ENCODE measurements at places on chromosomes 3 and 15.

DNA sequence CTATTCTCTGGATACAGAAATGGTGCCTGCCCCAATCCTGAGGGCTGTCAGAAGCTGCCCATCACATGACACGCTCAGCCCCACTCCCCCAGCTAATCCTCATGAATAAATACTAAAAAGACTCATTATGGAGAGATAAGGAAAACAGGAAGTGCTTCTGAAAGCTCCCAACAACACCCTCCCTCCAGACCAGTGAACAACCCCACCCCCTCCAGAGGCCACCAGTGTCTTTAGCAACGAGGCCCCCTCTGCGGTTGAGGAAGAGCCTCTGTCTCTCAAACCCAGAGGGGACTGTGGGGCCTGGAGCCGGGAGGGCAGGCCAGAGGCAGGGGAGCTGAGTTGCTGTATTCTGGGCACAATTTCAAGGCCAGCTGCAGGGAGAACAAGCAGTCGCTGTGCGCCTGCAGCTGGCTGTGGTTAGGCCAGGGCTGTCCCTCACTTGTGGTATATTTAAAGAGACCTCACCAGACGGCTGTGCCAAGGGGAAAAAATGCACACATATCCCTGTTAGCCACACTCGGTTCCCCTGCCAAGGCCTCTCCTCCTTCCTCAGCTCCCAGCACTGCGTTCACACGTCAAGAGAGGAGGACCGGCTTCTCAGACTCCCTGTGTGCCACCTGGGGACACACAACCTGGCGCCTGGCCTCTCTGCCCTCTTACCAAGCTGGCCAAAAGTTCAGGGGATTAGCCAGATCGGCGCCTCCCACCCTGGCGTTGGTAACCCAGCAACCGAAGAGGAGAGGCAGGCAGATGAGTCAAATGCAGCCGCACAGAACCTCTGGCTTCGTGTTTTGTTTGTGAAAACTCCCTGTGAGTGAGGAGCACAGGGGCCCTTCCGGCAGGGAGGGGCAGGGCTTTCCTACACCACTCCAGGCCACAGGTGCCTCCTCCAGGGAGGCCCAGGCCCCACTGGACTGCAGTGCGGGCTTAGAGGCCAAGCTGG is 101.2 kb upstream of the ETV5 start:
- no peak for DNase-seq

DNA sequence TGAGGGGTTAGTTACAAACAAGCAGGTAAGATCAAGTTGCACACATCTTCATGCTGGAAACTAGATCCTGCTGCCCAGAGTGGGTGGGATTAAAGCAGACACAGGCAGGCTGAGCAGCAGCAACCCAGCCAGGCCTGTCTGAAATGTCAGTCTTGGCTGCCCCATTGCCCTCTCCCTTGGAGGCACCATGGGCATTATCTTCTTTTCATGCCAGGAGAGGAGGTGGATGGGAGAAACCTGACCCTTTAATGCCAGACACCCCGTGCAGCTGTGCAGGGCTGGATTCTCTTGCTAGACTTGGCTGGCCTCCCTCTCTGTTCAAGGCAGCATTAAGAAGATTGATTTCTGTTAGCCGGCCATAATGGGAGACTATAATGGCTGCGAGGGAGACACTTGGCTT is 23.0 kb upstream of the EPHB1 start:
- no peak for DNase-seq

- DNase-seq = no peak
These were observed 184.1 kb upstream of the TLE3 start for GRCh38 chr15:70281811-70282307.

GRCh38 chr3:32816439-32817256 is 1.1 kb upstream of the TRIM71 start:
- no peak for DNase-seq

- DNase-seq = no peak
These were observed 604.1 kb downstream of the EDEM1 start for GRCh38 chr3:5791558-5791957.

DNA sequence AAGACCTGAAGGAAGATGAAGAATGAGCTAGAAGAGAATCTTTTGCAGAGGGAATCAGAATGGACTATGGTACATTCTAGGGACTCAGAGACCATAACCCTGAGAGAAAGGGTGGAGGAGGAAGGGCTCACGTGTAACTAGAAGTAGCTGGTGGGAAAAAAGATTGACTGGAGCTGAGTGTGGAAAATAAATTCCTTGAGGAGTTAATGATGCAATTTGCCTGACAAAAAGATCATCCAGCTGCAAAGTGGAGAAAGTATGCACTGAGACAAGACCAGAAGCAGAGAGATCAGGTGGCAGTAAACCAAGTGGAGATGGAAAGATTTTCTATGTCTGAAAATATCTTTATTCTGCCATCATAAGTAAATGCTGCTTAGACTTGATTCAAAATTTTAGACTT is 52.9 kb upstream of the TBL1XR1 start:
- DNase-seq = no peak

DNA sequence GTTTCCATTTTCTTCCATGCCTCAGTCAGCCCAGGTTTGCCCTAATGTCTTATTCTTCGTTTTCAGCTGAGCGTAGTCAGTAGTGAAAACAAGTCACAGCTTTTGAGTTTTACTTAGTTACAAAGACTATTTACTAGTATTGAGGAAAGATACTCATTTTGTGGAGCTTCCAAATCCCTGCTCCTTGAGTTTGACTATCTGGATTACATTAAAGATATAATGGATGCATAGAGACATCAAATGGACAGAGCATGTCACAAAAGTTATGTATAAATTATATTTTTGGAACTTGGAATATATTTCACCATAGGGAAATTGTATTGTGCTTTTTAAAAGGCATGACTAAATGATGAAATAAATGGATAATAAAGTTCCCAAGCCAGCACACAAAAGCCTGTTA is 54.6 kb upstream of the AKAP13 start:
- no peak for DNase-seq

DNA sequence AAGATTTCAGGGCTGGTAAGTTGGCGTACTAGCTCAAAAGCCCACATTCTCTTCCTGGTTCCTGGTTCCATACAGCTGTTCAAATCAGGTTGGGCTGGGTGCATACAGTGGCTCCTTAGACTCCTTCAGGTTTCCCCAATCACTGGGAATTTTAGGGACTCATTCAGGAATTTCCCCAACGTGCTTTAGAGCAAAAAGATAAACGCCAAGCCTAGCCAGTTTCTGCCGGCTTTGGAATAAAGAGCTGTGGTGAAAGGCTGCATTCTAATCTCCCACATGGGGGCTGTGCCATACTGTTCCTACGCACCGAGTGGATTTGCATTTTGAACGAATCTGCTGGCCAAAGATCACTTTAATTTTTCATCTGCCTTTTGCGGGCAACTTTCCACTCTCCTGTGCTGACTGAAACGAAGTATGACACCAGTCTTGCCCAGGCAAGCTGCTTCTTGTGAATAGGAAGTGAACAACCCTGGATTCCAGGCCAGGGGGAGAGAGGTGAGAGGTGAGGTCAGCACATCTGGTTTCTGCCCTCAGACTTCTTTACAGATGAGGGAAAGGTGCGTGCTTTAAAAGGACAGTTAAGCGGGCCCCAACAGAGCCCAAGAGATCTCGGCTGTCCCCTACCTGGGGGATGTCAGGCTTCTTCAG is 184.2 kb upstream of the PDZRN3 start:
- DNase-seq = no peak

GRCh38 chr15:79071901-79072300 is 18.7 kb downstream of the RASGRF1 start:
- no peak for DNase-seq

DNA sequence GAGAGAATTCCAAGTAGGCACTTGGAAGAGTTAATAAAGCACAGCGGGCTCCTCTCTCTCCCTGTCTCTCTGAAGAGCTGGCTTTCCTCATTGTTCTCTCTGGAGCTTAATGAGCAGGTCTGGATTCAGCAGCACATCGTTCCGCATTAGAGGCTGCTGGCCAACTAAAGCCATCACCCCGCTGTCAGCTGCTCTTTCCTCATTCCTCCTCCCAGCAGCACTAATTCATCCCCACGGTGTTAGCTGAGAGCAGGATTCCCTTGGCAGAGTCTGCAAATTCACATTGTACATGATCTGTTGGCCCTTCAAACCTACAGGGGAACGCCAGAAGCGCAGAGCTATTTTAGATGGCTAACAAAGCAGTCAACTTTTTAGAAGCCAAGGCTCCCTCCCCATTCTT is 44.2 kb downstream of the SGO1 start:
- DNase-seq = no peak

GRCh38 chr3:27590437-27591298 is 106.5 kb upstream of the SLC4A7 start:
- DNase-seq = no peak

DNA sequence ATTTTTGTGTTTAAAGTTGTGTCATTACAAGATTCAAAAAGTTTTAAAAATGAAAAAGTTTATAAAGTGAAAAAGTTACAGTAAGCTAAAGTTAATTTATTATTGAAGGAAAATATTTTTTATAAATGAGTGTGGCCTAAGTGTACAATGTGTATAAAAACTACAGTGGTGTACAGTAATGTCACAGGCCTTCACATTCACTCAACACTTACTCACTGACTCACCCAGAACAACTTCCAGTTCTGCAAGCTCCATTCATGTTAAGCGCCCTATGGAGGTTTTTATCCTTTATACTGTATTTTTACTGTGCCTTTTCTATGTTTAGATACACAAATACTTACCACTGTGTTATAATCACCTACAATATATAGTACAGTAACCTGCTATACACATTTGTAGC is 76.3 kb downstream of the DTWD1 start:
- DNase-seq = no peak

- DNase-seq = no peak
These were observed 1.5 kb upstream of the GCSAM start for GRCh38 chr3:112134335-112135124.

GRCh38 chr3:126121074-126121473 is 37.1 kb upstream of the SLC41A3 start:
- no peak for DNase-seq

GRCh38 chr15:38888701-38889221 is 324.1 kb upstream of the RASGRP1 start:
- DNase-seq = no peak

DNA sequence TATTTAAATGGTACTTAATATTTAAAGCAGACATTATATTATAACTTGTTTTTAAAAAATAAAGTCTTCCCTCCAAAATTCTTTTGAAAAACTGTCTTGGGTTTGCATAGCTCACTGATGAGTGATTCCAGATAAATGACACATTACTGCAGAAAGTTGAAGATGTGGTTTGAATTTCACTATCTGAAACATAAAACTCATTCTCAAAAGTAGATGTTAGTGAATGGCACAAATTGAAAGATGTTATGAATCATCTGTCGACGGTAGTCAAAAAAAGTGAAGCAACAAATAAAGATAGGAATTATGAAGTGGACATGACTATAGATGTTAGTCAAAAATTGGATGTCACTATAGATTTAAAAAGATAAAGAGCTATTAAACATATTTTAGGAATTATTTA is 280.5 kb downstream of the GAP43 start:
- no peak for DNase-seq

DNA sequence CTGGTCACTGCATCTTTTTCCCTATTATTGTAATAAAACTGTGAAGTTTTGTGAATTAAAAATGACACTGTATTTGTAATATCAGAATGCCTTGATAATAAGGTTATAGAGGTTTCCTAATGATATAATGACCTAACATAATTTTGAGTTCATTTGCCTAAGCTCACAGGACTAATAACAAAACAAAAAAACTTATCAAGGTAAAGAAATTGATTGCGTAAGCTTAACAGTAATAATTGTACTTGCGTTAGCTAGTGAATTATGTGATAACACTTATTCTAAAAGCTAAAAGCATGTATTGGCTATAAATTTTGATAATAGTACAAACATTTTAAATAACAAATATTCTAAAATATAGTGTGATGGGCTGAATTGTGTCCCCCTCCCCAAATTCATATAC is 112.6 kb downstream of the LEKR1 start:
- DNase-seq = no peak

- DNase-seq = no peak
These were observed 42.7 kb downstream of the PLCL2 start for GRCh38 chr3:16927485-16927884.

- DNase-seq = no peak
These were observed 116.2 kb upstream of the SLCO3A1 start for GRCh38 chr15:91737151-91737818.

- DNase-seq = no peak
These were observed 1050.6 kb upstream of the ALCAM start for GRCh38 chr3:104316118-104316517.

DNA sequence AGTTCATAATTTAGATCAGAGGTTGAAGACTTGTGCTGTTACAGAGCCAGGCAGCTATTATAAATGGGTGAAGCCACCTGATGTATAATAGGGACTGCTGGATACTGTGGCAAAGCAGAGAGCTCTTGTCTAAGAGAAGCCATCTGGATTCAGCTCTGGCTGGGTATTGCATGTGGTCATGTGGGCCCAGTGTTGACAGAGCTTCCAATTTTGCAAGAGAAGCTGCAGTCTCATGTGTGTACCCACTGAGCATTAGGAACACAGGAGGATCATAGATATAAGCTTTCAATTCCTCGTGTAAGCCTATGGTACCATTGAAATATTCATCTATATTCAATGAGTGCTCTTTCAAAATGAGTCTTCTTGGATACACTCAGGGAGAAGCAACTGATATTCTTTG is 303.9 kb upstream of the SLCO3A1 start:
- no peak for DNase-seq

DNA sequence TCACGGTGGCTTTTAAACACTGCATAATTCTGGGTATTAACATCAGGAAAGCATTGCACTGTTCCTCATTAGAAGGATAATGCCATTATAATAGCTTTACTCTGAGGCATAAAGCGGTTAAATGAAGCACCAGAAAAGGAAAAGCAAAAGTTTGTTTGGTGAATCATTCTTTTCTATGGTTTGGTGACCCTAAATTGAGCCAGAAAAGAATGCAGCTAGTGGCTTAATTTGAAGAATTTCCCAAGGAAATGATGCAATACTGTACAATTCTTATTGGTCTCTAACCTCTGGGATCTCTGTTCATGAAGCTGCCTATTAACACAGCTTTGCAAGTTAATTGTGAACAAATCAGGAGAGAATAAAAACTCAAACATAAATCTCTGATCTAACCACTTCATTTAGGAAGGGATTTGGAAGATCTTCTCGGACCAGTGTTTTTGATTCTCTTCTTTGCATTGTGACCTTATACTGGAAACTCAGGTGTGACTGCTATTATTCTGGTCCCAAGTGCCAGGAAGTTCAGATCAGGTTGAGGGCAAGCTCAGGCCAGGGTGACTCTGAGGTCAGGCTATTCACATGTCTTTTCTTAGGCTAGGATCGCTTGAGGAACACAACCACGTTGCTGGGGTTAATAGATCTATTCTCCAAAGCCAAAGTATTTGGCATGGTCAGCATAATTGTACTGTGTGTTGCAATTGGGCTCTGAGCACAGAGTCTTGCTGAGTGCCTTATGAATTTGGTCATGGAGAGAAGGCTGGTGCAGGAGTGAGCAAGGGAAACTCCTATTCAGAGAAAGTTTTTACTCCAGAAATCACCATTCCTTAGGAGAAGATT is 11.3 kb upstream of the DLG1 start:
- no peak for DNase-seq

DNA sequence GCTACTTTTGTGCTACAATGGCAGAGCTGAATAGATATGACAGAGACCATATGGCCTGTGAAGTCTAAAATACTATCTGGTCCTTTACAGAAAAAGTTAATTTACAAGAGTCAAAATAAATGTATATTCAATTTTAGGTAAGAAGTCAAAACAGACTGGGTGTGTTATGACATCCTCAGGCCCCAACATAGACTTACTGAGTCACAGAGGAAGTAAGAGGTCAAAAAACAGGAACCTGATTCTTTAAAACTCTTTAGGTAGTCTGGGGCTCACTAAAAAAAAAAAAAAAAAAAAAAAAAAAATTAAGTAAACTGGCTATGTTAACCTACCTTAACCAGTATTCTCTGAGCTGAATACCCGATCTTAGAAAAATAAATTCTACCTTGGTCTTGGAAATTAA is 13.1 kb downstream of the DNAAF4 start:
- no peak for DNase-seq

GRCh38 chr15:65980824-65981456 is 111.6 kb downstream of the RAB11A start:
- no peak for DNase-seq
